Gastrocnemius medialis (tissue), 4 donors: ENCODE measurements at places on chromosomes 5 and 9. TPM values are rescaled to one million over a fixed set of nuclear protein-coding genes. Genes with fewer than 3 reads are reported as not detected.

Gene PAM
- total RNA-seq, result 175 TPM

- H3K4me3 ChIP-seq, result no peak overlapping the region
- H3K27ac ChIP-seq, result no peak overlapping the region
- no peaks in the 10 kb centered on the region for H3K36me3 ChIP-seq
- peak; percentile 7 for DNase-seq
Measured at GRCh38 chr9:112532427-112532826, 45.8 kb downstream of the KIAA1958 start.

DNA sequence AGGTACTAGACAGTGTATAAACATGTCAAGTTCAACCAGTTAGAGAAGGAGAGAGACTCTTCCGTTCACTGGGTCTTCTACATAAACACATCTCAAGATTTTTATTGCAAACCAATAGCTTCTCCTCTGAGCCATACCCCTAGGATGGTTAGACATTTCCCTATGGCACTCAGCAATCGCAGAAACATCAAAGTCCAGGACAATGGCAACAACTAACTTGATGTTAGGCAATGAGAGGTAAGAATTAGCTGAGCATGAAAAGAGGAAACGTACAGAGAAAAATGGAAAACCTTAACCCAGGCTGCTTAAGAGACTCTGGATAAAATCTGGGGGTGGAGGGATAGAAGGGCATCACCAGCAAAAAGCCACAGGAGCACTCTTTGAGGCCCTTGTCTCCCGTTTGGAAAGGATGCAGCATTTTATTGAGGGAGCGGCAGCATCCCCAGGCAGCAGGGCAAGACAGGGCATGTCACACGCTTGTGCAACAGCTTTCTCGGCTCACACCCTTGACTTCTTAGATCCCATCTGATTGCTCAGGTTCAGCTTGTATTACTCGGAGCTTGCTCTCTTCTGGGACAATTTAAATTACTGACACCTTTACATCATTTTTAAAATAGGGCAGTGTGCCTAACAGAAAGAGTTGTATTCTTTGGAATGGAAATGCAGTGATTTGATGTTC is 8.6 kb upstream of the PSAT1 start:
- no peaks in the 10 kb centered on the region for H3K4me1 ChIP-seq
- no peaks in the 10 kb centered on the region for H3K36me3 ChIP-seq
- no peak overlapping the region for H3K27ac ChIP-seq
- no peaks in the 10 kb centered on the region for H3K27me3 ChIP-seq
- DNase-seq, result no peak

DNA sequence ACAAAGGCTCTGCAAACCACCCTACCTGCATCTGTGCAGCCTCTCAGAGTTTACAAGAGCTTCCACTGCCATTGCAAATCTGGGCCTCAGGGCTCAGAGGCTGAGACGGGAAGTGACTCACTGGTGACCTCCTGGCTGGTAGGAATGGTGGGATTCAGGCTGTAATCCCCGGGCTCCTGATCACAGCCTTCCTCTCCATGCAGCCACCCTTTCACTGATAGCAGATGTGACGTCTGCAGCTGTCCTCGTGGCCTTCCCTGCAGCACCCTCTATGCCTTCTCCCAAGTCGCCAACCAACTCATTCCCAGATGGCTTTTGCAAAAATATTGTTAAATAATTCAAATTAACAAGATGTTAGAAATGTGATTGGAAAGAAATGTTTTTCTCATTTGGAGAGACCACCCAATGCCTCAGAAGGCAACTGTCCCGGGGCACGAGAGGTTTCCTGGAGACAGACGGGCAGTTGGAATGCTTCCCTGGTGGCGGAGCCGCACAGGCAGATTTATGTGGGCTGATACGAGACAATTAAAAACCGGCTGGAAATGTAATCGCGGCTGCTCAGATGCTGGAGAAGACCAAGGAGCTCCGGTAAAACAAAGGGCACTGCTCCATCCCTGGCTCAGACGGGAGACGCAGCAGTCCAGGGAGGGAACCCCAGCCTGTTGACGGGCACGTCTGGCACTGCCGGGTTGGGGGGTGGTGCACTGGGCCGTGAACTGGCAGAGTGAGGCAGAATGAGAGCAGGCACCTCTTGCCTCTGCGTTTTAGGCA is 34.4 kb upstream of the SLC25A51 start:
- no peak overlapping the region for H3K4me3 ChIP-seq
- H3K4me1 ChIP-seq, result peaks cover 10% of the 10 kb centered on the region
- no peak for DNase-seq
- no peaks in the 10 kb centered on the region for H3K36me3 ChIP-seq
- H3K27ac ChIP-seq, result no peak overlapping the region
- no peaks in the 10 kb centered on the region for H3K27me3 ChIP-seq

Gene PCDHGB1
- total RNA-seq, result 0.71 TPM

DNA sequence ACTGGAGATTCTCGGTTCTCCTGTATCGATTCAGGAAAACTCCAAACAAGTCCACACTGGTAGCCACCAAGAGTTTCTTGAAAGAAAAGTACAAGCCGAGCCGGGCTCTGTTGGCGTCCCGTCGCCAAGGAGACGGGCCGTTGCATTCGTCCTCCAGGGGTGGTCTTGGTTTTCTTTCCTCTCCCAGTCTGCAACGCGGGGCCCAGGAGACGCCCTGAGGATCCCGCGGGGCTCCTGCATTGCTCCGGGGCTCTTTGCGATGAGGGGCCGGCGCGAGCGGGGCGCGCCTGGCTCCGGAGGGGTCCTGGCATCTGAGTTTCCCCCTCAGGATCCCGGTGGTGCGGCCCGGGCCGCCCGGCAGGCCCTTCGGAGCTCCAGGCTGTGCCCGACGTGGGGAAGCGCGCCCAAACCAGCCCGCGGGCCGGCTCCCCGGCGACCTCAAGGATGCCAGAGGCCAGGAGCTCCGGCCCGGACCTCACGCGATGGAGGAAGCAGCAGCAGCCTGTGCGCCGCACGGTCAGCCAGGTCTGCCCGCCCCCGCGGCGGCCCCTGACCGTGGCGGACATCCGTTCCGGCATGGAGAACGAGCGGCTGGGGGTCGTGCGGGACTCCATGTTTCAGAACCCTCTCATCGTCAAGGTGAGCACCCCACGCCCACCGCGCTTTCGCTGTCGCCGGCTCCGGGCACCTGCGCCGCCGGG is at the start of gene CFAP77:
Gene CFAP77 (plus strand): TSS at position 384 of the 701 bp plus-strand sequence. CDS start 61 bp downstream, at position 445.
- H3K4me3 ChIP-seq, result peak within 1 kb of the TSS; percentile 50
- no peak for DNase-seq
- peaks cover 55% of the 10 kb centered on the region for H3K27me3 ChIP-seq
- H3K36me3 ChIP-seq, result no peaks in the 10 kb centered on the region
- no peak within 1 kb of the TSS for H3K27ac ChIP-seq

Gene RGS14
- total RNA-seq, result 2.2 TPM

DNA sequence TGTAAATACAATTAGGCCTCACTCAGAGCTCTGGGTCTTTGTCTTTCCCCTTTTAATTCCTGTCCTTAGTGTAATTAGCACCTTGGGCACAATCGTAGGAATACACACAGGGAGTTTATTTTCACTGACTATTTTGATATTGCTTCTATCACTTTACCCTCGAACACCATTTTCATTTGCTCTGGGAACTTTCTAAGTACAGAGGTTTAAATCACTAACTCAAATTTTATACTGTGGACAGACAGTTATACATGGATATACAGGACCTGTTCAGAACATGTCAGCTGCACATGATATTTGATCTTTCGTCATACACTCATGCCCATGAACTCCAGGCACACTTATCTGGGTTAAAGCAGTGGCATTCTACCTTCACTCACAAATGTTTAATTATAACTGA is 217.8 kb upstream of the TMEM161B start:
- DNase-seq, result no peak
- H3K4me1 ChIP-seq, result no peaks in the 10 kb centered on the region
- no peaks in the 10 kb centered on the region for H3K36me3 ChIP-seq
- H3K27ac ChIP-seq, result no peak overlapping the region

Gene CLIC3
- not detected for total RNA-seq

Gene GABRB2
- 0.16 TPM for total RNA-seq

Gene LCN9
- not detected for total RNA-seq

- H3K27me3 ChIP-seq, result no peaks in the 10 kb centered on the region
- no peaks in the 10 kb centered on the region for H3K4me1 ChIP-seq
- no peaks in the 10 kb centered on the region for H3K36me3 ChIP-seq
- H3K27ac ChIP-seq, result no peak overlapping the region
Measured at GRCh38 chr5:94778732-94779131, 160.3 kb downstream of the SLF1 start.

DNA sequence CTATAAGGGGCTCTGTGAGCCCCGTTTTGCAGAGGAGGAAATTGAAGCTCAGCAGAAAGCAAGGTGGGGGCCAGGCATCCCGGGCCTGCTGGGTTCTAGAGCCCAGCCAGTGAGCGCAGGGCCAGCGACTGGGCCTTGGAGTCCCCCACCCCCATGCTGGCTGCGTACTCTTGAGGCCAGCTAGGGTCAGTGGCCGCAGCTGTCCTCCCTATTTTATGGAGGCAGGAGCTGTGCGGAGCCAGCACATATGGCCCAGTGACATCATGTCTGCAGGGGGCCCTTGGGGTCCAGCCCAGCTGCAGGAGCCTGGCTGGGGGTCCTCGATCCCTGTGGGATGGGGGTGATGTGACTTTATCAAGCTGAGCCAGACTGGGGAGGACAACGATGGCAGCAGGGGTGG is 71.3 kb downstream of the HMCN2 start:
- peaks cover 12% of the 10 kb centered on the region for H3K27me3 ChIP-seq
- no peak overlapping the region for H3K4me3 ChIP-seq
- no peak overlapping the region for H3K27ac ChIP-seq
- H3K36me3 ChIP-seq, result no peaks in the 10 kb centered on the region

GRCh38 chr9:20041697-20042081 is 252.9 kb upstream of the SLC24A2 start:
- no peaks in the 10 kb centered on the region for H3K27me3 ChIP-seq
- no peak for DNase-seq
- H3K4me1 ChIP-seq, result peaks cover 3% of the 10 kb centered on the region
